Activated CD8-positive, alpha-beta memory T cell treated with anti-CD3 and anti-CD28 coated beads, Interleukin-2, amount 50 U/mL, for 4 hours (primary cell): ENCODE measurements at places on chromosomes 16 and 17.

GRCh38 chr17:74584292-74585060 lies 7.6 kb downstream of the CD300LD start:
- DNase-seq = no peak

DNA sequence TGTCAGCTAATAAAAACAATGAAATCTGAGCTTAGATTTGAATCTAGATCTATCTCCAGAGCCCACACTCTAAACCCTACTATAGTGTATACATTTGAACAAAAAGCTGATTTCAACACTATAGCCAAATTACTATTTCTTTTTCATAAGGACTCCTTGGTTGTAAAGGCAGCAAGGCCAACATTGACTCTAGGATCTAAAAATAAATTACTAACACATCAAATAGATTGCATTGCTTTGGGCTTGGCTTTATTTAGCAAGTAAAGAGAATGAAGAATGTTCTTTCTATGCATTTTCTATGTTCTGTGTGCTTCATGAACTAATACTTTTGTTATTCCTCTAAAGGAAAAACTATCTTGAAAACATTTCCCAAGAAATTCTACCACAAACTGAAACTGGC lies 5.3 kb downstream of the GOSR1 start:
- no peak for DNase-seq

GRCh38 chr17:50745631-50746030 lies 21.7 kb downstream of the ANKRD40CL start:
- no peak for DNase-seq

DNA sequence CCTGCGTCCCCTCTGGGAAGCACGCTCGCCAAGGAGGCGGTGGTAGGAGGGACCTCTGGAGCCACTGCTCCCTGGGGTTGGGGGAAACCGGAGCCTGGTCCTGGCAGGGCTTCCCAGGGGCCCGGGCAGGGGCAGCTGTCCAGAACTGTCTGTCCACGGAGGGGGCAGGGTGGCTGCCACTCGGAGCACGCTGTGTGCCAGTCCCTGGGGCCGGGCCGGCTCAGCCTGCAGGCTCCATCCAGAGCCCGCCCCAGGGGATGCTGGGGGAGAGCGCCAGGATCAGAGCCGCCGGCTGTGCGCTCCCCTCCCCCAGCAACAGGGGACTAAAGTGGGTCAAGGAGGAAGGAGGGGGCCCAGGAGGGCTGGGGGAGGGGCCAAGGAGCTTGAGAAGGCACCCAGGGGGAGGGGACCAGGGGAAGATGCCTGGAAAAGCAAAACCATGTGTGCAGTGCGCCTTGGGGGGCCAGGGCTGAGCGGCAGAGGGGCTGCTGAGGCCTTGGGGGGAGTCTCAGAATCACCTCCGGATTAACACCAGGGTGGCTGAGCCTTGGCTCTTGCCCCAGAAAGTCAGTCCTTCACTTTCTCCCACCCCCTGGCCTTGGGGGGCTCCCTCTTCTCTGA lies 21.3 kb downstream of the ZNF423 start:
- DNase-seq = no peak

DNA sequence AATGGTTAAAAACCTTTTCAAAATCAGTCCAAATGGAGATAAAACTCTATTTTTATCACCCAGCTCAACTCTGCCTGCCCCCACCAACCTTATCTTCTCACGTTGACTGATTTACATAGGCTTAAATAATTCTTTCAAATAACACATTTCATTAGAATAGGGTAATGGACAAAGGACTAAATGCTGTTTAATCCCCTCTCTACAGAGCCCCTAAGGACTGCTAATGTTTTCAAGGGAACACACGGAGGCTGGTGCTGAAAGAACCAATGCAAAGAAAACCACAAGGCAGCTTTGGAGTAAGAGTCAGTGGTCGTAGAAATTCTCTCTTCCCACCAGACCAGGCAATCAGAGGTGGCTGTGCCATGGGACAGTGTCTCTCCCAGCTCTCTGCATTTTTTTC lies 445.7 kb upstream of the MAF start:
- DNase-seq = no peak

- DNase-seq = no peak
These were observed 84.9 kb upstream of the ASIC2 start for GRCh38 chr17:33377837-33378595.

DNA sequence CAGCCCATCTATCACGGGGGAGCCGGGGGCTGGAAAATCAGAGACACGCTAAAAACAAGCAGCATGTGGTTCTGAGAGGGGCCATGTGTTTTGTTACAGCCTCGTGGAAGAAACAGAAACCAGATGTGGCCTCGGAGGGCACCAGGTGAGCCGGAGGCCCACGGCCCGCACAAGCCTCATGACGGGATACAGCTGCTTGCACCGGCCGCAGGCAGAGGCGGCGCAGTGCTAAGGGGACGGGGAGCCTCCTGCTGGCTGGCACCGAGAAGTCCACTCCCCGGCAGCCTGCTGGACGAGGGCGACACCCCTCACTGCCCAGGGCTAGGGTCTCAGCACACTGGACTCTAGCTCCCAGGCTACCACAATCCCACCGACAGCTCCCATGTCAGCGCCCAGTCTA lies 19.2 kb downstream of the NDUFAF8 start:
- DNase-seq = no peak

- no peak for DNase-seq
These were observed 1.7 kb upstream of the NLRP1 start for GRCh38 chr17:5585836-5586521.

- peak; percentile 89 for DNase-seq
These were observed at the start of gene NLE1 for GRCh38 chr17:35141681-35142466. NLE1 (minus strand) TSS chr17:35142303; CDS start chr17:35142275, 28 bp downstream.

GRCh38 chr16:2027024-2028010 lies 615 bp downstream of the NHERF2 start:
- DNase-seq = no peak

DNA sequence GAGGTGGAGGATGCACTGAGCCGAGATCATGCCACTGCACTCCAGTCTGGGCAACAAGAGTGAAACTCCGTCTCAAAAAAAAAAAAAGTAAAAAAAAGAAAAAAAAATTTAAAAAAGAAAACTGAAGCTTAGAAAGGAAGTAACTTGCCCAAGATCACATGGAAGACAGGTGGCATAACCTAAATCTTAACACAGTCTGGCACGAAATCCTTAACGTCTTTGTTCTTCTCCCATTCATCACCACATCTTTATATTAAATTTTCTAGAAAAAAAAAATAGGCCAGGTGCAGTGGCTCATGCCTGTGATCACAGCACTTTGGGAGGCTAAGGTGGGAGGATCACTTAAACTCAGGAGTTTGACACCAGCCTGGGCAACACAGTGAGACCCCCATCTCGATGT lies 9.3 kb downstream of the WDR59 start:
- no peak for DNase-seq

DNA sequence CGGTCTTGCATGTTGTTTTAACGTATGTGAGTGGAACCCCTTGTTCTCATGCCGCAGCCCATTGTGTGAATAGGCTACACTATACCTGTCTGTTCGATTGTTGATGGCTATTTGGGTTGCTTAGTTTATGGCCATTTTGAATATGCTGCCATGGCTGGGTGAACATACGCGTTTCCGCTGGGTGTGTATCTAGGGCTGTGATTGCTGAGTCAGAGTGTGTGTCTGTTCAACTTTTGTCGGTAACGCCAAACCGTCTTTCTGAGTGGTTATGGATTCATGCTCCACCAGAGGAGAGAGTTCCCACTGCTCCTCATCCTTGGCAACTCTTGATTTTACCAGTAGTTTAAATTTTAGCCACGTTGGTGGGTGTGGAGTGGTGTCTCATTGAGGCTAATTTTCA lies 77.0 kb downstream of the METRNL start:
- DNase-seq = no peak

- DNase-seq = no peak
These were observed 57.3 kb downstream of the CEP95 start for GRCh38 chr17:64564098-64564497.

DNA sequence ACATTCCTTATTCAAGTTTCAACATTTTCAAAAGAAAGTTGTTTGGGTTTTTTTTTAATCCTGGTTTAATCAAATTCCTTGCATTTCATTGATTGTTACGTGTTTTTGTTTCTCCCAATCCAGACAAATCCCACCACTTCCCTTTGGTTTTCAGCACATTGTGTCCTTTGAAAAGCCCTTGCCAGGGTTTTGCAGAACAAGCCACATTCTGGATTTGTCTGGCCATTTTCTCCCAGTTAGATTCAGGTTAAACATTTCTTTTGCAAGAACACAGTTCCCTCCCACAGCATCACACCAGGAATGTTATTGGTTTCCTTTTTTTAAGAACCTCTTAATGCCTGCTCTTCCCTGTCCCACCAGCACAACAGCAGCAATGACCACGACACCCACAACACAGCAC lies 278.0 kb upstream of the SALL1 start:
- DNase-seq = no peak
